ENCODE measurements at places on chromosomes 5 and 9. TPM values are rescaled to one million over a fixed set of nuclear protein-coding genes. Genes with fewer than 3 reads are reported as not detected.

DNA sequence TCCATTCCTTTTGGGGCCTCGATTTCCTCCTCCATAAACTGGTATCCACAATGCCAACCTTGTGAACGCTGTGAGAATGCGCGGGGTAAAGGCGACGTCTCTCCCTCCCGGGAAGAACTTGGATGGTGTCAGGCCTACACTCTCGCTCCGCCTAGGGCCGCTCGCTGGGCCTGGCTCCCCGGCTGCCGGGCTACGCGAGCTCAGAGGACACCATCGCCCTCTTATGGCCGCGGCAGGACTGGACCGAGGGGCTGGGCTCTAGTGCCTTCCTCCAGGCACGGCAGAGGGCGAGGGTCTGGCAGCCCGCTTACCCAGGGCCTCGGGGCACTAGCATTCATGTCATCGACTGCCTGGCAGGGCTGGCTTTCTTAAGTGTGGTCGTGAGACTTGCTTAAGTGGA lies 1.3 kb upstream of the EXOSC2 start:
- no peak for DNase-seq

DNA sequence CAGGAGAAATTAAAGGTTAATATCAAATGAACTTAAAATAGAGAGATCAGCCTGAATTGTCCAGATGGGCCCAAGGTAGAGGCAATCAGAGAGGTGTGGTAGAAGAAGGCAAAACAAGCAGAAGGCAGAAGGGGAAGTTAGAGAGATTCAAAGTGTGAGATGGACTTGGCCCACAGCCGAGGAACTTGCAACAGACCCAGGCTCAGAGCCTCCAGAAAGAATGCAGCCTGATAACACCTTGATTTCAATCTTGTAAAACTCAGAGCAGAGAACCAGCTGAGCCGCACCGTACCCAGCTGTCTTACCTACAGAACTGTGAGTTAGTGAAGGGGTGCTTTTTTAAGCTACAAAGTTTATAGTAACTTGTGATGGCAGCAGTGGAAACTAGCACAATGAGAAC lies 190.9 kb downstream of the RFK start:
- DNase-seq = no peak

DNA sequence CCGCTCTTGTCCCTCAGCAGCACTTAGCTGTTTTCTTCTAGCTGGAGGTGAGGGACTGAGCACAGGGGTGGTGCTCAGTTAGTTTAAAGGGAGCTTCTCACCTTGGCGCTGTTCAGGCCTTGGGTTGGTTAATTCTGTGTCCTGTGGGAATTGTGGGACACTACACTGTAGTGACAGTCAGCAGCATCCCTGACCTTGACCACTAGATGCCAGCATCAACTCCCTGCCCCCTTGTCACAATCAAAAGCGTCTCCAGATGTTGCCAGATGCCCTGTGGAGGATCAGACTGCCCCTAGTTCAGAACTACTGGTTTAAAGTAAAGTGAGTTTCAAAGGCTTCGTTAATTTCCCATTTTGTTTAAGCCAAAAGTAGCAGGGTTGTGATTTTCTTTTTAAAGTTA lies 65.5 kb upstream of the DMRT3 start:
- no peak for DNase-seq

- DNase-seq = no peak
Measured at GRCh38 chr5:95826949-95827891, 4.7 kb upstream of the GLRX start.

GRCh38 chr5:158126442-158127405 lies 267.8 kb upstream of the CLINT1 start:
- no peak for DNase-seq

DNA sequence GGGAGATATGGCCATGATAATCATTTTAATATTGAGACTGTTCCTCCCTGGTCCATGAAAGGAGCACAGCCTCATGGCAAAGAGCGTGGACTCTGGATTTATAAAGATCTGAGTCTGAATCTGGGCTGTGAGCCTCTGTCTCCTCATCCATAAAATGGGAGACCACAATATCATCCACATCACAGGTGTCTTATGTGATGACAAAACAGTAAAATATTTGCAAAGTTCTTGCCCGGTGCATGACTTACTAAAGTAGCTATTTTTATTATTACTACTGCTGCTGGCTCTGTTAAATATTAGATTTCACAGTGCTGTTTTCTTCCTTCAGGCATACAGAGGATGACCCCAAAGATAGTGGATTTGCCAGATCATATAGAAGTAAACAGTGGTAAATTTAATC lies 74.1 kb downstream of the TEK start:
- DNase-seq = no peak

DNA sequence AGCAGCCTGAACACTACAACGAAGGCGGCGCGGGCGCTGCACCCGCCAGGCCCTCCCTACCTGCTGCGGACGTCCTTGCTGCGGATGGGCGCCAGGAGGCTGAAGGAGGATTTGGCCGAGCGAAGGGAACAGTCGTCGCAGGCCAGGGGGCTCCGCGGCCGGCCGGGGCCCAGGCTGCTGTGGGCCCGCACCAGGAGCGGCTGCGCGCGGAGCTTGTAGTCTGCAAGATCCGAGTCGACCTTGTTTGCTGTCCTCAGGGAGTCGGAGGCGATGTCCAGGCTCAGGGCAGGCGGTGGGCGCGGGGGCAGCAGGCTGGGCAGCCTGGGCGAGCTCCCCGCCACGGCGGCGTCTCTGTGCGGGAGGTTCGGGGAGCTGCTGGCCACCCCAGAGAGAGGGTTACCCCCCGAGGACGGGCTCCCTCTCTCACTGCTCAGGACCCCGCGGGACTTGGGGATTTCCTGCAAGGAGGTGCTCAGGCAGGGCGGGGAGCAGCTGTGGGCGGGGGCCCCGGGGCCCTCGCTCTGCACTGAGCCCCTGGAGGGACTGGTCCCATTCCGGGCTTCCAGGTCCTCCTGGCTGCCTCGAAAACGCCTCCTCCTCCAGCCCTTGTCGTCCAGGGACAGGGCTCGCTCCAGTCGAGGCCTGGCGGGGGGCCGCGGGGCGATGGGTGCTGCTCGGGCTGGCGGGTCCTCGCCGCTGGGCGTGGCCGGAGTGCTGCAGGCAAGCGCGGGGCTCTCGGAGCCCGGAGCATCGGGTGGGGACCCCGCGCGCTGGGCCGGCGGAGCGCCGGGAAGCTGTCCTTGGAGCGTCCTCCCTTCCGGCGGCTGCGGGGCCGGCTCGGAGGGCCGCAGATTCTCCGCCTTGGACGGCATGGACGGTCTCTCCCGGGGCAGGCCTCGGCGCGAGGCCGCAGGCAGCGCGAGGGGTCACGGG lies 831 bp downstream of the INPP5E start:
- DNase-seq = no peak

DNA sequence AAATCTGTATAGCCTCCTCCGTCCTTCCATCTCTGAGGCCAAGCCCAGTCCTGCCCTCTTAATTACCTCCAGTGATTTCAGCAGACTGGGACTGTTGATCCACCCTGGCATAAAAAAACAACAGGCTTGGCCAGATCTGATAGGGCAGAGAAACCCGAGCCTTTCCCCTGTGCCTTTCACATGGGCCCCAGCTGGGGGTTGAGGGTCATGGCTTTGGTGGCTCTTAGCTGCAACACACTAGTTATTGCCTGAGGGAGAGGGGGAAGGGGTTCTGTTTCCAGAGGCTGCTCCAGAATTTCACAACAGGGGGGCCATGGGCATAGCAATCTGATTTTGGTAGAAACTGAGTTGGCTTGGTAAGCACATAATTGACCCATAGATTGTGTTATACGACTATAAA lies 21.2 kb upstream of the PANK3 start:
- DNase-seq = no peak

GRCh38 chr5:116559239-116559638 lies 15.4 kb downstream of the SEMA6A start:
- no peak for DNase-seq

GRCh38 chr5:53476531-53477480 lies 3.6 kb upstream of the FST start:
- no peak for DNase-seq

- DNase-seq = no peak
Measured at GRCh38 chr9:87657893-87658292, 68.0 kb upstream of the CTSL start.

DNA sequence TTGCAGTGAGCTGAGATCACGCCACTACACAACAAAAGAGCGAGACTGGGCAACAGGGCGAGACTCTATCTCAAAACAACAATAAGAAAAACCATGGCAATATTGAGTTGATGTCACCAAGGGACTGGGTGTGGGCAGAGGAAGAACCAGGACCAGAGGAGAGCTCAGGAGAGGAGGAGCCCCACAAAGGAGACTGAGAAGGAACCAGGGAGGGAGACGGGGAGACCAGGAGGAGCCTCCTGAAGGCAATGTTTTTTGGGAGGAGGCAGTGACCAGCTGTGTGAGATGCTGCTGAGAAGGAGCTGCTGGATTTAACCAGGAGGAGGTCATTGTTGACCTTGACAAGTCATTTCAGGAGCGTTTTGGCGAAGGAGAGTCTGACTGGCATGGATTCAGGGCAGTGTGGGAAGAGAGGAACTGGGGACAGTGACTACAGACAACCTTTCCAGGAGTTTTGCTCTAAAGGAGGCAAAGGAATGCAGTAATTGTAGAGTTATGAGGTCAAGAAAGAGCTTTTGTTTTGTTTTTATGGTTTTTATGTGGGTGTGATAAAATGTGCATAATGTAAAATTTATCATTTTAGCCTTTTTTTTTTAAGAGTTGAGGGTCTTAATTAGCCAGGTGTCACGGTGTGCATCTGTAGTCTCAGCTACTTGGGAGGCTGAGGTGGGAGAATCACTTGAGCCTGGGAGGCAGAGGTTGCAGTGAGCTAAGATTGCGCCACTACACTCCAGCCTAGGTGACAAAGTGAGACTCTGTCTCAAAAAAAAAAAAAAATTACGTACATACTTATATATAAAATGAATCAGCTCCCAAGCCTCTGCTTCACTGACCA lies 17.9 kb downstream of the TRUB2 start:
- no peak for DNase-seq

DNA sequence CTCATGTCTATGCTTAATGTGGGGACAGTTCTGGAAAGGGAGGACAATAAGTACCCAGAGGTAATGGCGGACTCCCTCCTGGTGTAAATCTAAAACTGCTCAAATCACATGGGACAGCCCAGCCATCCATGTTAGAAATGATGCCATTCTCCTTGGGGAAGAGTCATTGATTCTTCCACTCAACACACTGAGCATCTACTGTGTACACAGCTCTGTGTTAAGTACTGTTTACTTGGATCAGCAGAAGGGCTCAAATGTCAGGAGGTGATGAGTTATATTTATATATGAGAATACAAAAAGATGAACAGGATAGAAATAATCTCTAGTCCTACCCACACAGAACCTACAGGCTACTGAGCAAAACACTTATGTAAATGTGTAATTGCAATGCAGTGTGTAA lies 31.8 kb upstream of the NANS start:
- DNase-seq = no peak

Gene MEIKIN
- polyA plus RNA-seq = not detected

Gene TEK
- polyA plus RNA-seq = 40.6 TPM

Gene DNAJC18
- 35.0 TPM for polyA plus RNA-seq

Gene LEAP2
- polyA plus RNA-seq = 12.5 TPM

Gene PLPPR1
- polyA plus RNA-seq = 16.2 TPM

Gene CCDC127
- 12.1 TPM for polyA plus RNA-seq

Gene CRHBP
- 22.8 TPM for polyA plus RNA-seq

Gene EDIL3
- polyA plus RNA-seq = 19.0 TPM

Gene CMYA5
- polyA plus RNA-seq = 18.3 TPM
